LNCaP clone FGC (cell line): ENCODE measurements at places on chromosomes 16 and 17.

DNA sequence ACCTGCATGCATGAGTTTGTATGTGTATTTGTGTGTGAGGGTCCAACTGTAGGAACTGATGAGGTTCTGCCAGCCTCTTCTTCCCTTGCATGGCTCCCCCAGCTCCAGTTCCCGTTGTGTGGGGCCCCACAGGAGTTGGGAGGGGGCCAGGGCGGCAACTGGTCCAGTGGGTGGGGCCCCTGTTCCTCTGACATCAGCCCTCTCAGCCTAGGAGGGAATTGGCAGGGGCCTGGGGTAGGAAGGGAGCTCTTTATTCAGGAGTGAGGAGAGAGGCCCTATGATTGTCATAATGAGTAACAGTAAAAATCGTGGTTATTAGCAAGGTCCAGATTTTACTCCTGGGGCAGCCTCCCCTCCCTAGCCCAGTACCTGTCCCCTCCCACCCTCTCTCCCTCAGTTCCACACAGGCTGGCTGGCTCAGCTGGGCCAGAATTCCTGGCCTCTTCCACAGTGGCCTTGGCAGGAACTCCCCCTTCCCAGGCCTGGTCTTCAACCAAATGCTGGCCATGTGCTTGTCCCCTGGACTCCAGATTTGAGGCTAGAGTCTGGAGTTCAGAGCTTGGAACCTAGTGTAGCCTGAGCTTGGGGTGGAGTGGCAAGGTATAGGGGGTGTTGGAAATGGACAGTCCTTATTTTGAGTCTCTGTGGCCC is 18.9 kb downstream of the RARA start:
- DNase-seq, result no peak

GRCh38 chr17:8927395-8927794 is 38.1 kb downstream of the PIK3R5 start:
- DNase-seq, result no peak

- DNase-seq, result no peak
Measured at GRCh38 chr17:67549820-67550219, 167.9 kb upstream of the NOL11 start.

DNA sequence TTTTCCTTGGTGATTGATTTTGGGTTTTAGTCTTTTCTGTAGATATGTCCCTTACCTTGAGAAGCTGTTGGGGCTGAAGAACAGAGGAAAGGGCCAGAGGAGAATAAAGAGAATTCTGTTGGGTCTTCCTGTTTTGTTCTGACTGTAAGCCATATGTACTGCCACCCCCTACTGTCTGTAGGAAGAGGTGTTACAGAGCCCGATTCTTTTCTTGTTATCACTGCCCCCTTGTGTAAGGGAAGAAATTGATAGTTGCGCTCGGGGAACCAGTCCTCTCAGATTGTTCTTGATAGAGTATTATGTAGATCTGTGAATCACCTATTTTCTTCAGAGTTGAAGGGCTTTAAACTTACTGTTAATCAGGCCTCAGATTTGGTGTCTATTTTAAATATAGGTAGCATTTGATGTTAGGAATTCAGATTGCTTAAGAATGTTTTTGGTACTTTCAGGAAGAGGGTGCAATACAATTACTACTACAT is 2.4 kb downstream of the TANC2 start:
- DNase-seq, result peak; percentile 58

DNA sequence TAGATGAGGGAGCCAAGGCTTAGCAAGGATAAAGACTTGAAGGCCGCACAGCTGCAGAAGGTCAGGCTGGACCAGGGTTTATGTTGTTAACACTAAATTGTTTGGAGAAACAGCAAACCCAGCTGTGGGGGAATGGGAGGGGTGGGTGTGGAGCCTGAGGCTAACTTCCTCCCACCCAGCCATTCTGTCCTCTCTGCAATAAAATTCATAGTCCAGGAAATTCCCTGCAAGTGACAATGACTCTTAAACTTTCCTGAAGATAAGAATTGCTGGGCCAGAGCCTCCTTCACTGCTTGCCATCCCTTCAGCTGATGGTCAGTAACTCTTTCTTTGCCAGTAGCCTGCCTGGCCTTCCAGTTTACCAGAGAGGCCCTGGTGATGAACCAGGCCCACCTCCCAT is 19.4 kb upstream of the ATP5MC1 start:
- DNase-seq, result no peak

DNA sequence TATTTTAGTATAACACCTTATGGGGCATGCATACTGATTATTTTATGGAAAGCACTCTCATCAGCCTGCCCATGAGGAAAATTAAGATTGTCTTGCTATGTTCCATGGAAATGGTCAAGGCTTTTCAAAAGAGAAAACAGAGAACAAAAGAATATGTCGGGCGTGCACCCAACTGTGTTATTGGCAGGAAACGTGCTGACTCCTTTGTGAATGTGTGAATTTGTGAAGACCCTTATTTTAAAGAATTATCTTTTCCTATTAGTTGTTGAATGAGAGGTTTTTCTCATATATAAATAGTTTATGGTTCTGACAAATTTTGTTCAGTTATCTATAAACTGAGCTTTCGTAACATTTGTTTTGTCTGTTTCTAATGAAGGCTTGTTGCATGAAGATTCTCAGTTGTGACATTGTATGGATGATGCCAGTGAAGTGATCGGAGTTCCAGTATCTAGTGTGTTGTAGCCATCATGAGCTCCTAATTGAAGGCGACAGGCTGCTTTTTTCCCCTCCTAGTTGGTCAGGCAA is 180.0 kb downstream of the BCAS3 start:
- DNase-seq, result no peak

- DNase-seq, result no peak
Measured at GRCh38 chr16:48133455-48134211, 22.2 kb downstream of the ABCC12 start.

DNA sequence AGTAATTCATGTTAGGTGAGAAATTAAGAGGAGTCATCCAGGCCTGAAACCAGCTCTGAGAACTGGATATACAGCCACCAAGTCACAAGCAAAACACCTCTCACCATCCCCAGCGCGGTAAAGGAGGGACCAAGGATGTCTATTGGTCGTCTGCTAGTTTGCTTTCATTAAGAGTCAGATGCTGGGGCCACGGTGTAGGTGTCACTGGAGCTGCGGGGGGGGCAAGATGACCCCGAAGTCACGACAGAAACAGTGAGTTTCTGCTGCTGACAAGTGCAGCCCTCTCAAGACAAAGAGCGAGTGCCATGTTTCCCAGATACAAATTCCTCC is 790 bp downstream of the NCBP3 start:
- no peak for DNase-seq

DNA sequence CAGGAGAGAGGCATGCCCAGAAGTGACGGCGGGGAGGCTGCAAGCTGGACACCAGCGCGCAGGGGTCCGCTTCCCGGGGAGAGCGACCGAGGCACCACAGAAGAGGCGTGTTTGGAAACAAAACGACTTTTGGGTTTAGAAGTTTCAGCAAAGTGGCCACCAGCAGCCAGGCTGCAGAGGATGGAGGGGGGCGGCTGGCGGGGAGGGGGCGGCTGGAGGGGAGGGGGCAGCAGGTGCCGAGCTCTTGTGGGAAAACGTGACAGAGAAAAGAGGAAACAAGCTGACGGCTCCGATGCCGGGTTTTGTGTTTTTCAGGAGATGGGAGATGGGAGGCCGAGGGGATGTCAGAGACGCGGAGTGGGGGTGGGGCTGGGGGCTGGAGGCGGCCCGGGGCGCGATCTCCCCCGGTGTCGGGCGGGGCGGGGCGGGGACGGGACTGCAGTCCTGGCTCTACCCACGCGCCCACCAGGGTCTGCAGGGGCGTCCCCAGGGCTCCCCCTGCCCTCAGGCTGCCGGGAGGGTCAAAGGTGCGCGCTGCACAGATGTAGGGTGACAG is 32.1 kb upstream of the RPH3AL start:
- DNase-seq, result no peak

- peak; percentile 83 for DNase-seq
Measured at GRCh38 chr16:57620335-57621231, 7.8 kb upstream of the ADGRG1 start.

DNA sequence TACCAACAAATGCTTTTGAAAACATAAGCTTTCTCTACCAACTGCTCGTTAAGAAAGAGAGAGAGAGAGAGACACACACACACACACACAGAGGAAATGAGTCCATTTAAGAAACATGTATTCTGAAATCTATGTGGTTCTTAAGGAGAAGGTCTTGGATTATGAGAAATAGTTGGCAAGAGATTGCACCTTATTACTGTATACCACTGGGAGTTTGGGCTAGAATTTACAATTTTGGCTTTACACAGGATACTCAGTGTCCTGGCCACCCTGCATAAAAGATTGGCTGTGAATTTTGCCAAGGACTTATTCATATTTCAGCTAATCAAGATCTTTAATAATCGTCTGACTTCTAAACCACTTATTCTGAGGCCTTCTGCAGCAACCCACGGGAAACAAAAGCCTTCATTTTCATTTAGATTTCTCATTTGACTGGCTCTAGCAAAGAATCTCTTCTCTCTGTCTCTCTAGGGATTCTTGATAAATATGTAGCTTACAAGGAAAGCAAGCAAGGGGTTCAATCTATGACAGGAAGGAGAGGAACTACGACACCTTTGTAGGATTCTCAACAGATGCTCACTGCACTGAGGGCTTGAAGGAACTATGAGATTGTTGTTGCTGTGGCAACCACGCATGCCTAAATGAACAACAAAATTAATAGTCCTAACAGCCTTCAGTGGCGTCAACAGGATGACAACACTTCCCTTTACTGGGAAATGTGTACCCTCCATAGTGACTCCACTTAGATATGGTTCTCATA is 75.3 kb upstream of the GNAO1 start:
- no peak for DNase-seq

DNA sequence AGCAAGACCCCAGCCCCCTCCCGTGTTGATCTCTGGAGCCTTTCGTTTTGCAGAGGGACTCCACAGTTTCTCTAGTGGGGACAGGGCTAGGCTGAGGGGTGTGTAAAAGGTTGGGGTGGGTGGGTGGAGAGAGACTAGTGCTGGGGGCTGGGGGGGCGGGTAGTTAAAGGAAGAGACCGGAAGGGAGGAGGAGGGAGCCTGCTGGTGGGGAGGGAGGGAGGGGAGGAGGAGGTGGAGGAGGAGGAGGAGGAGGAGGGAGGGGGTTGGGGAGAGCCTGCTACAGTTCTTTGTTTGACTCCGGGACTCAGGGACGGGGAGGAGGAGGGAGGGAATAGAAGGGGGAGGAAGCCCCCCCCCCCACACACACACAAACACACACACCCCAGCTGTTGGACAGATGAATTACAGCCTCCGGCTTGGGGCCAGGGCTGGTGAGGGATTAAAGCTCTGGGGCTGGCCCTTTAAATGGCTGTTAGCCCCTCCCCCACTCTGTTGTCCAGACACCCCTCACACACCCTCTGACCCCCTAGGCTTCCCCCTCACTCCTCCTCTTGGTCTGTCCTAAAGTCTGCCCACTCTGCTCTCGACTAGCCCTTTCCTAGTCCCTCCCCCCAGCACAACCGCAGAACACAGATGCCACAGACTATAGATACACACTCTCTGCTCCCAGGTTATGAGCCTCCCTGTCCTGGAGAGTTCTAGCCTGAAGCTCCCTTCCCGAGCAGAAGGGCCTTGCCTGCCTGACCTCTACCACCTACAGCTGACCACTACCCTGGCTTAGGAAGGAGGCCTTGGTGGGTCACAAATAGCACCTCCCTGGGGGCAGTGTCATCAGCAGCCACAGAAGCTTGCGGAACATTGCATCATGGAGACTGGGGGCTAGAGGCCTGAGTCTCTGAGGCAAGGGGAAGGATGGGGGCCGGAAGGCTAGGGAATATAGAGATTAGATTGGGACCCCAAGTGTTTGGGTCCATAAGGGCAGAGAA is 4.4 kb downstream of the KDM6B start:
- DNase-seq, result no peak

- no peak for DNase-seq
Measured at GRCh38 chr16:29809850-29810698, 1.9 kb upstream of the PRRT2 start.

DNA sequence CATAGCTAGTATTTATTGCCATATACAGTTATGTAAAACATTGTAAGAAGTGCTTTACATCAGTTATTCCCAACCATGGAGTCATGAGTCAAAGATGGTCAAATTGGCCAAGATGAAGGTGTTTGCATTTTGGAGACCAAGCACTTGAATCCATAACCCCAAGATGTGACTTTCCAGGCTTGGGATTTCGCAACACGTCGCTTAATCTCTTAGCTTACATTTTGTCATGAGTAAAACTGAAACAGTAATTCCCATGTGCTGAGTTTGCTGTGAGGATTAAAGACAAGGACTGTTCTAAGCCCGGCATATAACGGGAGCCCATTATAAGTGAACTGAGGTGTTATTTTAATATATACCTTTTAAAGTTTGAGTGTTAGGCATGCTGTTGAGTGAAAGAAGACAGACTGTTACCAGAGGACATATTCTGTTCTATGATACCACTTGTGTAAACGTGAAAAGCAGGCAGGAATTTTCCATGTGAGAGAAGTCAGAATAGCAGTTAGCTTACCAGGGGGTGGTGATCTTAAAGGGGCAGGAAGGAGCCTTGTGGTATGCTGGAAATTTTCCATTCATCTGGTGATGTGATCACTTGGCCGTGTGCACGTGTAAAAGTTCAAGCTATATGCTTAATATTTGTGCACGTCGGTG is 484.9 kb downstream of the WWOX start:
- no peak for DNase-seq

DNA sequence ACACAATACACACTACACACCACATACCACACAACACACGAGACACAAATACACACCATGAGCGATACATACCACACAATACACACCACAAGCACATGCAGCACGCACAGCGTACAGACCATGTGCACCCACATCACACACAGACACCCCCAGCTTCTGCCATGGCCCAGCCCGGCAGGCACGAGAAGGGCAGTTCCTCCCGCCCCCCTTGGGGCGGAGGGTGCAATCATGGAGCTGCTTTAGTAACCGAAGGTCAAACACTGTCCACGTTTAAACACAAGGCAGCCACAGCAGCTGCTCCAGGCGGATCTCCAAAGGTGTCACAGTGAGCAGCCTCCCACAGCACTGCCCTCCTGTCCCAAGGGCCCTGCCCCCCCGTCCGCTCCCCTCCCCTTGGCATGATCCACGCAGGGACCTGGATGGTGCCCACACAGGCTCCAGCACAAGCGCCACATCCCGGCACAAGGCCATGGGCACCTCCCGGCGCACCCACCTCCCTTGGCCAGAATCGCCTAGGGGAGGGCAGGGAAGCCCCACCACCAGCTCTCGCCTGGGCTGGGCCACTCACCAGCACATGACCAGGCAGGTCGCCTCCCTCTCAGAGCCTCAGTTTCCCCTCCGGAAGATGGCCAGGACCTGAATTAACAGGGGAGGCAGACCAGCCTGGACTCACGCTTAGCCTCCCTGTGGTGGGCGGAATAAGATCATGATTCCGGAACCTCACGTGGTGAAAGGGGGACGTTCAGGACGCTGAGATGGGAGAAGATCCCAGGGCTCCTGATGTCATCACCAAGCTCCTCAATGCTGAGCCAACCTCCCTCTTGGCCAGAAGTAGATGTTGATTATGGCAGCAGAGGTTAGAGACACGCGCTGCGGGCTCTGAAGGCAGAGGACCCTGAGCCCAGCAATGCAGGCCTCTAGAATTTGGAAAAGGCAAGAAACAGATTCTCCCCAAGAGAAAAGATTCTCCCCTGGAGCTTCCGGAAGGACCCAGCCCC is 32.6 kb upstream of the ZNF469 start:
- no peak for DNase-seq

DNA sequence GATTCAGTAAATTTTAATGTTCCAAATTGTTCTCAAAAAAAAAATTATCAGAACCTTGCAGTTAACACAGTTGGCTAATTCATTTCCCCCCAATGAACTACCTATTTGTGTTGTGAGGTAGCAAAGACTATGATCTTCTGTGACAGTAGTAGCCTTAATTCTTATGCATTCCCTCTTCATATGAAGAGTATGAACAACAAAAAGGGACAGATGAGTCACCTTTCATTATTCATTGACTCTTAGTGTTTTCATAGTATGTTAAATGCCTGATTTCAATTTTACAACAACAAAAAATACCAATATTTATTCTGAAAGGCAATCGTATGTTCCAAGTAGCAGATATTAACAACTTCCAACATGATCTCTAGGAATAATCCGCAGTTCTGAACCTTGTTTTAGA is 3.6 kb upstream of the SLFN11 start:
- no peak for DNase-seq
